ENCODE measurements at places on chromosomes 6 and 20. TPM values are rescaled to one million over a fixed set of nuclear protein-coding genes. Genes with fewer than 3 reads are reported as not detected.

DNA sequence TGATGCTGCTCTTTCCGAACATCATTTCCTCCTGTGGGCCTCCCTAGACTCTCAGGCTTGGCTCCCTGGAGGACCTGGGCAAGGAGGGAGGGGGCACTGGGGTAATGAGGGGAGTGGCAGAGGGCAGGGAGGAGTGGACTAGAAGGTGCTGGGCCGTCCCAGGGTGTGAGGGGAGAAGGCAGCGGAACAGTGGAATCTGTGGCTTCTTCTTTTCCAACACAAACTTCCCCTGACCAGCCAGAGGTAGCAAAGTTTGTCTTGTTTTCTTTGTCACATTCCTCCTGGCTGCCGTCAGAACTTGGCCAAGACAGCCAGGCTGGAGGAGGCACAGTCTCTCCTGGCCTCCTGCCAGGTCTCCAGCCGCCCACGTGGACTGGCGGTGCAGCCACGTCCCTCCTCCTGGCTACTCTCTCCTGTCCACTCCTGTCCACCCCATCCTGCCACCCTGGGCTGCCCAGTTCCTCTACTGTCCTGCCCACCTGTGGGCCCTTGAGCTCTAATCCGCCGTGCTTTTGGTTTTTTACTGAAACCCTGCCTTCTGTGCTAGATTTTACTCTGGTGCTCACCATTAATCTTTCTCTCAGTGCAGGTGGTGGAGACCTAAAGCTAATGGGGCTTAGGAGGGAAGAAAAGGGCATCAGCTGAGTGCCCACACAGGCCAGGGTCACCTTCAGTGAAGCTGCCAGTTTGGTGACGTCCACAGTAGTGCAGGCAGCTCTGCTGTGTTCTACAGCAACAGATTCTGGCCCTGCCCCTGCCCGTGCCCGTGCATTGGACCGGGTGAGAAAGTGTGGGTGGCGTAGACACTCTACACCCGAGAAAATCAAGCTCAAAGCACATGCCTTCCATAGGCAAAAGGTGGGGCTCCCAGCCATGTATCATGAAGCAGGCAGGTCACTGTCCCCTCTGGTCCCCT, 2.8 kb upstream of the CDSN start:
- peaks cover 4% of the 10 kb centered on the region for H3K4me1 ChIP-seq
- no peaks in the 10 kb centered on the region for H3K36me3 ChIP-seq
- no peak overlapping the region for H3K27ac ChIP-seq
- peaks cover 9% of the 10 kb centered on the region for H3K27me3 ChIP-seq

DNA sequence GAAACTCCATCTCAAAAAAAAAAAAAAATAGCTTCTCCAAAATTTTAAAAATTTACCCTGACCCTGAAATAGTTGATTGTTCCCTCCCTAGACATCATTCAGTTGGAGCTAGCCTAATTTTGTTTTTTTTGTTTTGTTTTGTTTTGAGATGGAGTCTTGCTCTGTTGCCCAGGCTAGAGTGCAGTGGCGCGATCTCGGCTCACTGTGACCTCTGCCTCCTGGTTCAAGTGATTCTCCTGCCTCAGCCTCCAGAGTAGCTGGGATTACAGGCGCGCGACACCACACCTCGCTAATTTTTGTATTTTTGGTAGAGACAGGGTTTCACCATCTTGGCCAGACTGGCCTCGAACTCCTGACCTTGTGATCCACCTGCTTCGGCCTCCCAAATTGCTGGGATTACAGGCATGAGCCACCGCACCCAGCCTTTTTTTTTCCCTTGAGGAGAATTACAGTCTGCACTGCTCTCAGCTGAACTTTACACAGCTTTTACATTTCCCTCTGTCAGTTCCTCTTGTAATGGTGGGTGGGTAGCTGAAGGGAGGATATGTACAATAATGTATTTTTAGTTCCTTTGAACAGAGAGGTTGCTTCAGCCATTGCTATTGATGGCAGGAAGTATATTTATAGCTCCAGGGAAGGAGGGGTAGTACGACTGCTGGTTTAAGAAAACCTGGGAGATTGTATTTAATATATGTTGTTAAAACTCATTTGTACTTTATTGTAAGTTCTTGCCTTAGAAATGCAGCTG, 27.7 kb downstream of the PTPRA start:
- no peaks in the 10 kb centered on the region for H3K27me3 ChIP-seq
- H3K4me3 ChIP-seq, result peak overlapping the region; percentile 11
- peaks cover 28% of the 10 kb centered on the region for H3K4me1 ChIP-seq
- H3K27ac ChIP-seq, result peak overlapping the region; percentile 34
- H3K36me3 ChIP-seq, result peaks cover 18% of the 10 kb centered on the region

- H3K4me3 ChIP-seq, result no peak overlapping the region
- peaks cover 10% of the 10 kb centered on the region for H3K36me3 ChIP-seq
Measured at GRCh38 chr6:127343809-127344659, 625 bp upstream of the ECHDC1 start.

- H3K27ac ChIP-seq, result peak overlapping the region; percentile 27
- DNase-seq, result no peak
- H3K27me3 ChIP-seq, result no peaks in the 10 kb centered on the region
- peak overlapping the region; percentile 51 for H3K4me3 ChIP-seq
Measured at GRCh38 chr6:69813508-69813907, 16.7 kb upstream of the LMBRD1 start.

- H3K27me3 ChIP-seq, result no peaks in the 10 kb centered on the region
- H3K4me1 ChIP-seq, result no peaks in the 10 kb centered on the region
- no peak overlapping the region for H3K27ac ChIP-seq
- no peak overlapping the region for H3K4me3 ChIP-seq
- no peaks in the 10 kb centered on the region for H3K36me3 ChIP-seq
- DNase-seq, result no peak
Measured at GRCh38 chr6:156557251-156557910, 219.8 kb upstream of the ARID1B start.

DNA sequence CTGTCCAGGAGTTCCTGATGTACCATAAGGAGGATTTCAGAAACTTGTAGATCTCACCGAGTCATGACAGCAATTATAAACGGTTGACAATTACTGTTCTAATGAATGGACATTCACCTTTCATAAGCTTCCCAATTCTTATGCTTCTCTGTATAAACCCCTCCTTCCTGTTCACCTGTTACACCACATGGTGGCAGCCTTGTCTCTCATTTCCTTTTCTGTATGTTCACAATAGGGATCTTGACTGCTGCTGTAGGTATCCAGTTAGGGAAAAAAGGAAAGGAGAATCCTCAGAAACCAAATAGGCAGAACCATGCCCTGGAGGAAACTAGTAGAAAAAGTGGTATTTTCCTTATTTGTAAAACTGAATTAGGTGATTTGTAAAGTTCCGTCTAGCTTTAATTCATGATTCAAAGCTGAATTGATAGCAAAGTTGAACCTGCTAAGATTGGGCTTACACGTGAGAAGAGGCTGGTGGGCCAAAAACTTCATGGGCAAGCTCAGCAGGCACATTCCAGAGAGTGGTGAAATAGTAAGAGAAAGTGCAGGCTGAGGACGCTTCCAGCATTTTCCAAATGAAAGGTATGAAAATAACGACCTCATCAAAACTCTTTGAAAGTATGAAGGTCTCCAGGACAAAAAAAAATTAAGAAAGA, 29.0 kb upstream of the TBPL1 start:
- H3K36me3 ChIP-seq, result no peaks in the 10 kb centered on the region
- no peaks in the 10 kb centered on the region for H3K4me1 ChIP-seq
- peaks cover 35% of the 10 kb centered on the region for H3K27me3 ChIP-seq
- H3K4me3 ChIP-seq, result no peak overlapping the region
- no peak overlapping the region for H3K27ac ChIP-seq
- DNase-seq, result peak; percentile 86

DNA sequence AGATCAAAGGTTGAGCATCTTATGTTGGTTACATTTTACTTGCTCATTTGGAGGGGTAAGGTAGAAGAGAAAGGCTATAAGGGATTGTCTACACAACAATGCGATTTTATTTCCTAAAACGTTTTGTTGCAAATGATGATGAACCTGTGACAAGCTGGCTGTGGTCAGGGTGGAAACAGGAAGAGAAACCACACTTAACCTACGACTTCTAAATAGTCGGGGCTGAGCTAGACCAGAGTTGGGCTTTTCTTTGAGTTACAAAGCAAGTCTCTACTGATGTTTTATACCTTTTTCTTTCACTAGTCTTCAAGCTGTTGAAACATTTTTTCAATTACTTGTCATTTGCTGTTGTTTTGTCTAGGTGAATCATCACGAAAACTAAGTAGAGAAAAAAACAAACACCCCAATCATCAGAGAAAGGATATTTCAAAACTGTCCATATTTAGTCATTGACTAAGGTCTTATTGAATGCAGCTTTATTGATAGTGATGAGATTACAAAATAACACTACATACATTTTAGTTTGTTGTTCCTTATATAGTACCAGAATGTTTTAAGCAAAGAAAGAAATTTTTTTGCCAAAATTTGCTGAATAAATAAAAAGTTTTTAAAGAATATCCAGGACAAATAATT, 18.0 kb downstream of the KLHL31 start:
- H3K4me1 ChIP-seq, result peaks cover 30% of the 10 kb centered on the region
- H3K4me3 ChIP-seq, result peak overlapping the region; percentile 59
- peak; percentile 86 for DNase-seq
- H3K27ac ChIP-seq, result peak overlapping the region; percentile 69
- peaks cover 6% of the 10 kb centered on the region for H3K27me3 ChIP-seq

- H3K27ac ChIP-seq, result no peak overlapping the region
- no peak overlapping the region for H3K4me3 ChIP-seq
- no peaks in the 10 kb centered on the region for H3K4me1 ChIP-seq
- no peaks in the 10 kb centered on the region for H3K36me3 ChIP-seq
- DNase-seq, result no peak
- no peaks in the 10 kb centered on the region for H3K27me3 ChIP-seq
Measured at GRCh38 chr6:118419448-118420394, 128.4 kb upstream of the PLN start.

MOXD1 gene
- total RNA-seq, result not detected

RAMACL gene
- 0.14 TPM for total RNA-seq

ELOVL2 gene
- not detected for total RNA-seq

IP6K3 gene
- total RNA-seq, result not detected

FAM184A gene
- total RNA-seq, result 9.0 TPM

All from activated CD4-positive, alpha-beta T cell treated with anti-CD3 and anti-CD28 coated beads, Interleukin-2, amount 10 ng/mL, durations not matched to agents 24 days and 14 days (primary cell).